ENCODE measurements at places on chromosomes 3 and 15.

- DNase-seq, result no peak
Measured at GRCh38 chr3:197547306-197548011, 8.3 kb downstream of the BDH1 start.

DNA sequence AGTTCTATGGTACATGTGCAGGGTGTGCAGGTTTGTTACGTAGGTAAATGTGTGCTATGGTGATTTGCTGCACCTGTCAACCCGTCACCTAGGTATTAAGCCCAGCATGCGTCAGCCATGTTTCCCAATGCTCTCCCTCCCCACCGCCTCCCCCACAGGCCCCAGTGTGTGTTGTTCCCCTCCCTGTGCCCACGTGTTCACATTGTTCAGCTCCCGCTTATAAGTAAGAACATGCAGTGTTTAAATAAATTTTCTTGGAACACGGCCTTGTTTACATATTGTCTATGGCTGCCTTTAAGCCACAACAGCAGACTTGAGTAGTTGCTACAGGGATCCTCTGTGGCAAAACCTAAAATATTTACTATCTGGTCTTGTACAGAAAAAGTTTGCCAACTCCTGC lies 41.3 kb upstream of the CORO2B start:
- DNase-seq, result no peak

- no peak for DNase-seq
Measured at GRCh38 chr3:156445117-156446090, 109.5 kb downstream of the SSR3 start.

GRCh38 chr3:186098740-186099139 lies 10.1 kb downstream of the ETV5 start:
- DNase-seq, result no peak

DNA sequence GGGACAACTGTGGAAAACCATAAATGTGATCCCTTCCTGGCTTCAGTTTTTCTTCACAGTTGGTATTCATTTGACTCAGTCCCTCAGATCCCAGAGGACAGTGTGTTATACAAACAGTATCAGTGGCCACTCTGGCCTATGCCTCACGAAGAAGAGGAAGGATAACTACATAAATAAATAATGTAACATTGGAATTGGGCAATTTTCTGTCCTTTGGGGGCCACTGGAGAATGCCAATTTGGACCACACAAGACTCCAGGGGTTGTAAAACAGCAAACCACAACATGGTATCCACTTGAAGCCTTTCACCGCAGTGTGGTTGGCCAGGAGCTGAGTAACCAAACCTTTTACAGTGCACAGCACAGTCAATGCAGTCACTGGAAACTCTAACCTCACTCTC lies 1077.0 kb downstream of the ROBO2 start:
- DNase-seq, result no peak

DNA sequence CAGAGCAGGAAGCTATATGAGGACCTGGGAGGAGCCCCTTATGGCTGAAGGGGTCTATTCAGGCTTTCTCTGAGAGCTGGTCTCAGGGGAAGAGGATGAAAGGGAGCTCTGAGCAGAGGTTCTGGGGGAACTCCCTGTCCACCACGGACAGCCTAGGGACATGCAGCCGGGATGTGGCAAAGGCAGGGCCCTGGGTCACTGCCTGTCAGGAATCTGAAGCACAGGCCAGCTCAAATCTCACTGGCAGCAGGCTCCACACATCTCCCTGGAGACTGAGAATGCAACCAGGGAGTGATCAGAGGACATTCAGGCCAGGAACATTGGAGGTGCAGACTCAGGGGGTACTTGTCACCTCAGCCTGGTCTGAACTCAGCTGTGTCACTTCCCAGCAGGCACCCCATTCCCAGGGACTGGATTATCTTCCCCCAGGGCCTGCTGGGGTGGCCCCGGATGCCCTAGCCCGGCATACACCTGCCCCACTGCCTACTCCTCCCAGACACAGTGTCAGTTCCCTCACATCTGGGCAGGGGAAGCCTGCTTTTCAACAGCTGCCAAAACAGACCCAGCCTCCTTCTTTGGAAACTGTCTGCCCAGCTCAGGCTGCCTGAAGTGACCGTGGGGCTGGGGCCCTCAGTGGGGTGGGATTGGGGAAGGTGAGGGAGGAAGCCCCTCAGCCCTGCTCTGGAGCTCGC lies 18.3 kb upstream of the SEMA3F start:
- no peak for DNase-seq

DNA sequence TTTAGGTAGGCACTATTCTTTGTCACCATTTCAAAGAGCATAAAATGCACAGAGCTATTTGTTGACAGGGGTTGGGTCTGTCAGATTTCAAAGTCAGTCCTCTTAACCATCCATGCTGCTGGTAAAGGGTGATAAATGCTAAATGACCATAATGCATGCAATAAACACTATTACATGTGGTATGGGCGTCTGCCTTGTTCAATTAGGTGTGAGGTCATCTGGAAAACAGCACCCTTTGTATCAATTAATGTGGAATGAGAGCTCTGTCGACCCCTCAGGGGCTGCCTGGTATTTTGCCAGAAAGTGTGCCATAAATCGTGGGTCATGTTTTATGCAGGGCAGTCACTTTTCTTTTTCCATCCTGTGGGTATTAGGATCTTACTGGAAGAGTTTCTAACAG lies 235.6 kb downstream of the SV2B start:
- DNase-seq, result no peak

GRCh38 chr15:68209272-68209671 lies 4.1 kb upstream of the CALML4 start:
- no peak for DNase-seq

- no peak for DNase-seq
Measured at GRCh38 chr3:156898296-156898880, 72.2 kb downstream of the LEKR1 start.

GRCh38 chr3:13068269-13069010 lies 4.8 kb downstream of the IQSEC1 start:
- no peak for DNase-seq

DNA sequence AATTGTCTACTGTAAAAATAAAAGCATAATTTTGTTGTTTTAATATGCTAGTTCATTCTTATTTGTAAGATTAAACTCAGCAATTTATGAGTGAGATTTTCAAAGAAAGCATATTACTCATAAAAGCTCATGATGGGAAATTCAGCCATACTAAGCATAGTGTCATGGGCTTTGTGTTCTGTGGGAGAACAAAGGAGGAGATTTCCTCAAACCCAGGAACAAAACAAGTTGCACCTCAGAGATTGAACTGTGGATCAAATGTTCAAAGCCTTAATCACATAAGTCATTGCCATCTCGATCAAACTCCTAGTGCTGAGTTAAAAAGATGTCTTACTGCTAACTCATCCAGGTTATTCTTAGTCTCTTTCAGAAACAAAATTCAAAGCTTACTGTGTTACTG lies 85.6 kb upstream of the PDZRN3 start:
- DNase-seq, result no peak

GRCh38 chr3:25900161-25900560 lies 110.3 kb downstream of the OXSM start:
- DNase-seq, result no peak

DNA sequence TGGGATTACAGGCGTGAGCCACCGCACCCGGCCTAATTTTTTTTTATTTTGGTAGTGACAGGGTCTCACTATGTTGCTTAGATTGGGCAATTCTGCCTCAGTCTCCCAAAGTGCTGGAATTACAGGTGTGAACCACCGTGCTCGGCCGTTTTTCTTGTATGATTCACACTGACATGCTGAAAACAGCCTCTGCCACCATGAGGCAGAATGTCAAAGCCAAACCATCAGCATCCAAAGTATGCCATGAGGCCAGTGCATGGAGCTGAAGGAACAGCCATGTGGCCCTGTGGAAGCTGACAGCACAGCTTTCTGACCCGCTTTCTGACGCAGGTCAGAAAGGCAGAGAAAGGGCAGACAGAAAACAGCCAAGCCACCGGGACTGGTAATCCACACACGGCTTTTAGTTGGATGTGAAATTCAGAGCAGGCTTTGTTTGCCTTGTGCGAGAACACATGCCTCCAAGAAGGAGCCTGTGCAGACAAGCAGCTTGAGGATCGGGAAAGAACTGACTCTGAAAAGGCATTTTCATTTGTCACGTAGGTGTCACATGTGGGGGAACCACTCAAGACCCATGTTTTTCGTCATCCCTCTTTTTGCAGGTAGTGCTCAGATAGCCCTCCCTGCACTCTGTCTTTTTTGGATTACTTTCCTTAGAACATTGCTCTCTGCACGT lies 25.1 kb downstream of the XYLB start:
- no peak for DNase-seq

DNA sequence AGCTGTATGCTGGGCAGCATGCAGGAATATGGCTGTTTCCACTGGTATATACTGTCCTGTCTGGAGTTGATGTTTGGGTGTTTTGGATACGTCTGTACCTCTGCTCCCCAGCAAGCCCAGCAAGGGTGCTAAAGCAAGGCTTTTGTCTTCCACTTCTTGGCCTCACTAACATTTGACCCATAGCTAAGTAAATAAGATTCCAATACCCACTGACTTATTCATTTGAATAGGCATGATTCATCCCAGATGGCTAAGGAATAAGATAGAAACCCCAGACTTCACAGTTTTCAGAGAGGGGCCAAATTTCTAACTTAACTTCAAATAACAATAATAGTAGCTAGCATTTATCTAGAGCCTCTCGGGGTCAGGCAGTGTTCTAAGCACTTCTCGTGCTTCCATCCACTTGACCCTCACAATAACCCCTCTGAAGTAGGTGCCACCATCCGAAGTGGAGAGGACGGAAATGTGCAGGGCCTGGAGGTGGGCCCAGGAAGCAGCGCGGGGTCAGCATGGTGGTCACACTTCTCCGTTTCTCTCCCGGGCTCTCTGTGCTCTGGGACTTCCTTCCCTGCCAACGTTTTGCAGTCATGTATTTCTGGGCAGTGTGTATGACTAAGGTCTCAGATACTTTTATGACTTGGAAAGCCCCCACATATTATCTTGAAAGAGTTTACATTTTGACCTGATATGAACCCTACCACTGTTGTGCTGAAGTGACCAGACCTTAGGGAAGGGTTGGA lies 39.3 kb downstream of the LRRK1 start:
- DNase-seq, result no peak

DNA sequence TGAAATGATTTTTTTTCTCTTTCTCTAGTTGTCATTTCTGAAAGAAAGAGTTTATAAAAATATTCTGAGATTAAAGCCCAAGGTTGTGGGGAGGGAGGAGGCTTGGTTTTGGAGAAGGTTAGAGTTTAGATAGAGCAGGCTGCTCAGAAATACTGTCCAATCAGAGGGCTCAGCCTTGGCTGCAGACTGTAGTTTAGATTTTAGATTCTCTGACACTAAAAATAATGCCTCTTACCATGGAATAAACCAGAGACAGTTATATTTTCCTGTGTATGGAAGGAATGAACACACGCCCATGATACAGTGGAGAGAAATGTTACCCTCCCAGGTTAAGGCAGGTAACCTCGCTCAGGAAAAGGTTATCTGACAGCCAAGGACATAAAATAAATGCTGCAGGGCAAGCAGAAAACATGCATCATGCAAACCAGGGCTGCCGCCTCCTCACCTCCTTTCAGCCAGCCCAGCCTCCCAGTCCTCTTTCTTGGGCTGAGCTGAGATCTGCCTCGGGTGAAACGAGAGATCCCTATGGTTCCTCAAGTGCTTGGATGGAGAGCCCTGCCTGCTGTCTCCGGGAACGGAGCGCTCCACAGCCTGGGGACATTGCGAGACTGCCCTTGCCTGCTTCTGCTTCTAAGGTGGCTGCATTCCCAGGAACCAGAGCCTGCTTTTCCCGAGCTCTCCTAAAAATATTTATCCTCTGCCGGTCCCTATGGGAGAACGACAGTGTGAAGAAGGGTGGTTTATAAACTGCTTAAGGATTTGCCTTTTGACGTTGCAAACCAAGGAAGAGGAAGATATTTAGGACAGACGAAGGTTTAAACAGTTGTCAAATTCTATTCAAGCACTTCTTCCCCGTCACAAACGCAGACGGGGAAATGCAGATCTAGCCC lies 848 bp downstream of the NCEH1 start:
- DNase-seq, result no peak

GRCh38 chr3:126125341-126125740 lies 41.4 kb upstream of the SLC41A3 start:
- DNase-seq, result no peak

DNA sequence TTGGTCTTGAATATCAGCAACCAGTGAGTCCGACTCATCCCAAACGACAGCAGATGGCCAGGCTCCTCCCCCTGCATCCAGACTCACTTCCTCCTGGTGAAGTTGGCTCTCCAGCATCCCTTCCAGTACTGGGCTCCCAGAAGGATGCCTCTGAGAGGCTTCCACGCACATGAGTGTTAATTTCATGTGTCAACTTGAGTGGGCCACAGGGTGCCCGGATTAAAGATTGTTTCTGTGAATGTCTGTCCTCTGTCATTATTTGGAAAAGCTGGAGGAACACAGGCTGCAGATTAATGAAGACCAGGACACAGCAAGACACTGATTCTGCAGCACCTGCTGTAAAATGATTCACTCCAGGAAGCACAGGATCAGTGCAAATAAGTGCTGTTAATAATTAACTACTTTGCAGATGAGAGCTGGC lies 99.8 kb downstream of the ATP10A start:
- DNase-seq, result no peak

- no peak for DNase-seq
Measured at GRCh38 chr15:40721701-40722100, 26.7 kb downstream of the RAD51 start.

DNA sequence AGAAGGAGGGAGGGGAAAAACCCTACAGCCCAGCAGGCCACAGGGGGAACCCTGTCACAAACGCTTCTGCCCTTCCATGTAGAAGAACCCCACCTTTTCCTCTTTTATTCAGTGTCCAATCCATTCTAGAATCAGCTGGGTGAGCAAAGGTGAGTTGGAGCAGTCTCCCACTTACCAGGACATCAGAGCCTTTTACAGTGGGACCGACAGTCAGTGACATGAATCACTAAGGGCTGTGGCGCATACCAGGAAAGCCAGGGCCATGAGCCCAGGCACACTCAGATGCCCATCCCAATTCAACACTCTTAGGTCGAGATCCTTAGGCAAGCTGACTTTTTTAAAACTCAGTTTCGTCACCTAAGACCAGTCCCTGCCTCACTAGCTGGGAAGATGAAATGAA lies 146.1 kb downstream of the AQP9 start:
- no peak for DNase-seq

GRCh38 chr3:178658694-178659325 lies 122.6 kb downstream of the KCNMB2 start:
- DNase-seq, result no peak

DNA sequence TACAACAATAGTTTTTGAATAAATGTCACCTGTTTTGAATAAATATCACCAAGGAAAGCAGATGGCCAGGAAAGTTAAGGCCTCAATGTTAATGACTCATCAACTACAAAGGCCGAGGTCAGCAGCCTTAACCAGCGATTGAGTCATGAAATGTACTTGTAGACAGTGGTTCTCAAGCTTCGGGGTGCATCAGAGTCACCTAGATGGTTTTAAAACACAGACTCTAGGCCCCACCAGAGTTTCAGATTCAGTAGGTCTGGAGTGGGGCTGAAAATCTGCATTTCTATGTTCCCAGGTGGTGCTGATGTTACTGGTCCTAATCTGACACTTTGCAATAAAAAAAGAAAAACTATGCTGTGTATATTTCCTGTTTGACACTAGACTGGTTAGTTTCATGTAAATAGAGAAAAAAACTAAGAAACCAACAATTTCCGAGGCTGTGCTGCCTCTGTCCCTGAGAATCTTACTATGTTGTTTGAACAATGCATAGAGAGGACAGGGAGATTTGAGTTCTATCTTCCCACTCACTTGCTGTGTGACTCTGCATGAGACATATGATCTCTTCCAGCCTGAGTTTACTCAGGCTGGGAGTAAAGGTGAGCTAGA lies 9.8 kb downstream of the RAB27A start:
- DNase-seq, result peak; percentile 47

Data from fibroblast of skin of left quadriceps (primary cell).